ENCODE measurements at places on chromosomes 7 and 10. TPM values are rescaled to one million over a fixed set of nuclear protein-coding genes. Genes with fewer than 3 reads are reported as not detected.

Gene MBL2
- total RNA-seq, result not detected

Gene OR9A4
- total RNA-seq, result not detected

Gene FAM25C
- not detected for total RNA-seq

Gene PROSER2
- 3.5 TPM for total RNA-seq

Gene SPDYE6
- total RNA-seq, result not detected

Gene CLRN3
- total RNA-seq, result not detected

Gene TRIM50
- total RNA-seq, result 0.21 TPM

DNA sequence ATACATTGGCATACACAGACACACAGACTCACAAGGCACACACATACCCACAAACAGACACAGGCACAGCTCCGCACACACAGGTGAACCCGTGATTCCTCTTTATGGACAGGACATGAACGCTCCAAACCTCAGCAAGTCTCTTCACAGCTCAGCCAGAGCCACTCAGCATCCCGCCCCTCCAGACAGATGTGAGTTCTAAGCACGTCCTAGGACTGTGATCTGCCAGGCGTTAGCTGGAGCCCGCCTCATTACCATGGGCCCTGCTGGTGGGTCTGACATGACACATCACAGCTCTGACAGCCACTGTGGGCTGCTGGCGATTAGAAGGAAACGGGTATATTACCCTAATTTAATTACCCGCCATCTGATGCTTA lies 176.7 kb upstream of the PPP2R2D start:
- no peaks in the 10 kb centered on the region for H3K27me3 ChIP-seq
- H3K4me3 ChIP-seq, result no peak overlapping the region
- H3K36me3 ChIP-seq, result no peaks in the 10 kb centered on the region
- H3K27ac ChIP-seq, result no peak overlapping the region

DNA sequence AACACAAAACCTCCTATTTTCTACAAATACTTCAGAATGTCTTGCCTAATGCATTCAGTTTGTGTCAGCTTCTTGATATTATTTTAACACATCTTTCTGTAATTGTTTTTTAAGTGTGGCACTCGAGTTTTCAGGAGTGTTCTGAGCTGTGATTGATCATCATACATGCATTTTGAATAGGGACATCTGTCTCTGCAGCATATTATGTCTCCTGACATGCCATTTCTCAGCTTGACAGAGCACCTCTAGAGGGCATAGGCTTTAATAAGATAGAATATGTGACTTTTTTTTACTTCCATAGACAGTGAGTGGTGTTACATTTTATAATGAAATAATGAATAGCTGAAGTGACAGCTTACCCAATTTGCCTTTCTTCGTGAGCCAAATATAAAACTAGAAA lies 219.2 kb upstream of the HDAC9 start:
- no peak for DNase-seq
- no peak overlapping the region for H3K4me3 ChIP-seq
- no peaks in the 10 kb centered on the region for H3K27me3 ChIP-seq
- H3K36me3 ChIP-seq, result no peaks in the 10 kb centered on the region
- H3K27ac ChIP-seq, result no peak overlapping the region
- no peaks in the 10 kb centered on the region for H3K4me1 ChIP-seq

DNA sequence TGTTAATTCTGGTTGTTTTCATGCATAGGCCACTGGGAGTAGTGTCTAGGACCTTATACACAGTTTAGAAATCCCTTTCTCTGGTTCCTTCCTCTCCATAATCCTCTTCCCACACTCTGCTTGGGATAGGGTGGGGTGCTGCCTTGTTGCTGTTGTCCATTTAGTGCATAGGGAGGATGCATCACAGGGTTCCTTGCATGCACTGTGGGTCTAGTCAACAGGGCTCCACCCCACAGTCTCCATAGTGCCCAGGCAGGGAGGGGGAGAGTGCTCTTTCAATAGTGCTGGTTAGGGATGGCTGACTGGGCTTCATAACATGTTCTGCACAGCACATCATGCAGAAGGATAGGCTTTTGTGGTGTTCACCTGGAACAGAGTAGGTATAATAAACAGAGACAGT lies 81.1 kb downstream of the ARHGAP12 start:
- no peaks in the 10 kb centered on the region for H3K27me3 ChIP-seq
- H3K4me1 ChIP-seq, result no peaks in the 10 kb centered on the region
- no peak for DNase-seq
- no peaks in the 10 kb centered on the region for H3K36me3 ChIP-seq
- no peak overlapping the region for H3K27ac ChIP-seq

- H3K4me3 ChIP-seq, result no peak overlapping the region
- no peak for DNase-seq
- H3K36me3 ChIP-seq, result no peaks in the 10 kb centered on the region
- no peaks in the 10 kb centered on the region for H3K4me1 ChIP-seq
- no peak overlapping the region for H3K27ac ChIP-seq
These were observed 30.2 kb upstream of the ERCC6 start for GRCh38 chr10:49569031-49569631.

- no peaks in the 10 kb centered on the region for H3K4me1 ChIP-seq
- no peak overlapping the region for H3K4me3 ChIP-seq
- no peaks in the 10 kb centered on the region for H3K36me3 ChIP-seq
These were observed 7.4 kb upstream of the DNAJB6 start for GRCh38 chr7:157329447-157329846.

DNA sequence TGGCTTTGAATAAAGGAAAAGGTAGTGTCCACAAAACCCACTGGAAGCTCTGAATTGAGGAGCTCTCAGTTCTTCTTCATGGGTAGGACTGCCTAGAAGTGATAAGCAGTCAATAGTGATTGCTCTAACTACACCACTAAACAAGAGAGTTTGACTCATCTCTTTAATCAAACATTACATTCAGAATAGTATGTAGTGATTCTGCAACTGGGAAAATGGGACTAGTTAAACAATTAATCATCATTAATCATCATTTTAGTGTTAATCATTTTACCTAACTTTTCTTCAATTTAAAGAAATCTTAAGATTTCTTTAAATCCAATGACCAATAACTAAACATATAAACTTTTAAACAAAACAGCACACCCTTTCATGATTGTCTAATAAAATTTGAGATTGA lies 484.0 kb upstream of the FZD8 start:
- no peak for DNase-seq
- H3K4me3 ChIP-seq, result no peak overlapping the region
- no peaks in the 10 kb centered on the region for H3K4me1 ChIP-seq
- H3K27me3 ChIP-seq, result no peaks in the 10 kb centered on the region

- DNase-seq, result no peak
- H3K4me1 ChIP-seq, result no peaks in the 10 kb centered on the region
- no peak overlapping the region for H3K4me3 ChIP-seq
- H3K27me3 ChIP-seq, result no peaks in the 10 kb centered on the region
These were observed 971.7 kb downstream of the ANKRD7 start for GRCh38 chr7:119196183-119196582.

GRCh38 chr10:25683344-25683743 lies 250.7 kb upstream of the MYO3A start:
- no peak for DNase-seq
- no peaks in the 10 kb centered on the region for H3K27me3 ChIP-seq
- H3K36me3 ChIP-seq, result no peaks in the 10 kb centered on the region
- H3K4me1 ChIP-seq, result no peaks in the 10 kb centered on the region
- H3K27ac ChIP-seq, result no peak overlapping the region
- no peak overlapping the region for H3K4me3 ChIP-seq

DNA sequence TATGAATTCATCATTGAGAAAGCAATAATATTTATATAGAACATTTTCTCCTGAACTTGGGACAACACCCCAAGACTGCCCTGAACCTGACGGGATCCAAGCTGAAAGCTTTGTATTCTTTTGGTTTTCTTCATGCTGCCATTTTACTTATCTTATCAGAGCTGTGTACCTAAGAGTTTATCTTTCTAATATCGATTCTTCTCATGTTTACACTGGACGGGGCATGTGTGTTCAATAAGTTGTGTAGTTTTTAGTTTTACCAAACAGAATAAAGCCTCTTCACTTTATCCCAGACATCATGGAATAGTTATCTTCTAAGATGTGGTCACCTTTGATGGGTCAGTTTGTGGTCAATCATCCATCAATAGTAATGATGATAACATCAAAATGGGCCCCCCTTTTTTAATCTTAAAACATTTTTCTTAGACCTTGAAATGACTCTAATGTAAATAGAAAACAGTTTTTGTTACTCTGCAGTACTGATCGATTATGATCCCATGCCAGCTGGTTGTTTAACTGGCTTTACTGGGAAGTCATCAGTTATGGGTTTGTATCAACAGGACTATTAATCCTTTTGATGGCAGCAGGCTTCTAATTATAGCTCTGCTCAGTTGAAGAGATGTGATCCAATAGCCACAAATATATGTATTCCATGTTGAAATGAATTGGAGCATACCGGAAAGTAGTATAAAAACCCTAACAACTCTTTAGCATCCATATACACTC lies 446.1 kb downstream of the KCNMA1 start:
- peak overlapping the region; percentile 92 for H3K27ac ChIP-seq
- no peaks in the 10 kb centered on the region for H3K36me3 ChIP-seq
- no peaks in the 10 kb centered on the region for H3K27me3 ChIP-seq
- no peak overlapping the region for H3K4me3 ChIP-seq

GRCh38 chr7:46179061-46179610 lies 258.1 kb upstream of the IGFBP3 start:
- peaks cover 12% of the 10 kb centered on the region for H3K4me1 ChIP-seq
- DNase-seq, result no peak
- H3K36me3 ChIP-seq, result no peaks in the 10 kb centered on the region
- H3K4me3 ChIP-seq, result no peak overlapping the region

- DNase-seq, result no peak
- H3K4me1 ChIP-seq, result no peaks in the 10 kb centered on the region
- no peak overlapping the region for H3K4me3 ChIP-seq
- no peaks in the 10 kb centered on the region for H3K36me3 ChIP-seq
- no peak overlapping the region for H3K27ac ChIP-seq
These were observed 132.6 kb downstream of the CHRM2 start for GRCh38 chr7:137001041-137001440.

DNA sequence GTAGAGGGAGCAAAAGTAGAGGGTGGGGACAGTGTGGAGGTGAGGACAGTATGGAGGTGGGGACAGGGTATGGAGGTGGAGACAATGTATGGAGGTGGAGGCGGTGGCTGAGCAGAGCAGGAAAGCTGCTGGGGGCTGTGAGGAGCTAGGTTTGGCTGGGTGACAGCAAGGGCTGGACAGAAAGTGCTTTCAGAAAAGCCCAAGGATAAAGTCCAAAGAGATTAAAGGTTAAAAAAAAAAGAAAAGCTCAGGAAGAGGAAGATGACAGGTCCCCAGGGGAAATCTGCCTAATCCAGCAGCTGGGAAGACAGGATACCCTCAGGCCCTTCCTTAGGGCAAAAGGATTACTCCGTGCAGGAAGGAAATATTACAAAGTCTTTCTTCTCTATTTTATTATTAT lies 32.1 kb upstream of the PFKFB3 start:
- DNase-seq, result no peak
- no peak overlapping the region for H3K4me3 ChIP-seq

- H3K4me3 ChIP-seq, result no peak overlapping the region
- H3K27ac ChIP-seq, result peak overlapping the region; percentile 35
- DNase-seq, result no peak
These were observed 32.5 kb downstream of the TRUB1 start for GRCh38 chr10:114970515-114970914.

DNA sequence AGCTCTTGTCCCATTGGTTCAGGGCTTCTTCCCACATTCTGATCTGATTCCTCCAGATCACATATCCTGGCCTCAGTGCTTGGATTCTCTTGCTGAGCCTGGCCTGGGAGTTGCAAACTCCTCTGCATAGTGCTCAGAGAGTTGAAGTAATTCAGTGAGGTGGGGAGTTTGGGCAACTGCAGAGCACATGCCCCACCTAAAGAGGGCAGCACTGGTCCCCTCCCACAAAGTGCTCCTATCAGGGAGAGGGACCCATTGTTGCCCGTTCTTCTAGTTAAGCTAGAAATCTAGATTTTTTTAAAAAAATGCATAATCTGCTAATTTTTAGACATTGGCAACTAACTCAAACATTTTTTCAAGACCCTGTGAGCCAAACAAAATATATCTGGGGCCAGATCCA lies 45.1 kb downstream of the CHN2 start:
- no peaks in the 10 kb centered on the region for H3K27me3 ChIP-seq
- H3K4me3 ChIP-seq, result no peak overlapping the region
- H3K27ac ChIP-seq, result no peak overlapping the region
- no peaks in the 10 kb centered on the region for H3K4me1 ChIP-seq
- H3K36me3 ChIP-seq, result no peaks in the 10 kb centered on the region

DNA sequence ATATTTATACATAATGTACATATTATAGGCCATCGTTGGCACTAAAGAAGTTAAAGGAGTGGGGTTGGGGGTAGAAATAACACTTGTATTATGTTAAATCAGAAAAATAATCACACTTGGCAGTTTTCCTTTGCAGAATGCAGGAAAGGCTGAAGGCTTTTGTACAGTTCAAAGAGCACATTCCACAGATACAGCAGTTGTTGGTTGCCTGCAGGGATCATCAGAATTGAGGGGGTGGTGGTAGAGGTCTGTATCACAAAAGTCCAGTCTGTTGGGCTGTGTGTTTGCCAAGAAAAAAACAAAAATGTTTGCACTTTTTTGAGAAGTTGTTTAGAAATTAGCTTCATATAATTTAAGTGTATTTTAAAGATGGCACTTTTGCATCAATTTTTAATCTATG lies 231.8 kb upstream of the FOXP2 start:
- H3K27me3 ChIP-seq, result no peaks in the 10 kb centered on the region
- no peaks in the 10 kb centered on the region for H3K36me3 ChIP-seq
- no peak for DNase-seq
- H3K4me1 ChIP-seq, result no peaks in the 10 kb centered on the region

- no peaks in the 10 kb centered on the region for H3K36me3 ChIP-seq
- no peak overlapping the region for H3K4me3 ChIP-seq
- no peaks in the 10 kb centered on the region for H3K4me1 ChIP-seq
- H3K27ac ChIP-seq, result no peak overlapping the region
- no peak for DNase-seq
- no peaks in the 10 kb centered on the region for H3K27me3 ChIP-seq
These were observed 23.8 kb downstream of the PDGFA start for GRCh38 chr7:495761-496321.

DNA sequence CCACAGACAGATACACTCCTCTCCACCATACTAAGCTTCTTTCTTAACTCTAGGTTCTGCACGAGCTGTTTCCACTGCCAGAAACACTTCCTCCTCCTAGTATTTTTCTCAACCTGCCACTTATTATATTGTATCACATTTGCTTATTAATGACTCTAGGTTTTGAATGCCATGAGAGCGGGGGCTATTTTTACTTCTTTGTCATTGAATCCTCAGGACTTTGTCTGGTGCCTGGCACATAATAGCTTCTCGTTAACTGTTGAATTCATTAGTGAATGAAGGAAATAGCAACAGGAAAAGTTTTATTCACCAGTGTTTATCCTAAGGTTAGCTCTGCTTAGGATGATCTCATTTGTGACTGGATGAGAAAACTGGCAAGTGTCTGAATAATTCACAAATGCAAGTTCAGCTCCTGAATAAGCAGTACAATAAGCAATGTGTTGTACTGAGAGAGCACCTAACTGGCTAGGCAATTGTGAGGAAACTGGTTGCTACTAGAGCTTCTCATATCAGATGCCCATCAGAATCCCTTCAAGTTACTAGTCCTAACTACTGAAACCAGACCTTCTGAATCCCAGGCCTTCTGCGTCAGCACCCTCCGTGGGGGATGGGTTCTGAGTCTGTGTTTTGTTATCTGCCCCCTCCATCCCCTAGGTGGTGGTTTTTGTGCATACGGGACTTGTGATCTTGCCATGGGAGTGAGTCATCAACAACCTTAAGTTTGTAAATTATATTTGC lies 92.7 kb downstream of the LSMEM1 start:
- H3K36me3 ChIP-seq, result no peaks in the 10 kb centered on the region
- H3K4me1 ChIP-seq, result no peaks in the 10 kb centered on the region
- no peak overlapping the region for H3K27ac ChIP-seq
- no peak overlapping the region for H3K4me3 ChIP-seq
- H3K27me3 ChIP-seq, result no peaks in the 10 kb centered on the region

Measured in uterus (tissue), 4 donors.